T1000 (cell line): ENCODE measurements at places on chromosomes 16 and 17.

DNA sequence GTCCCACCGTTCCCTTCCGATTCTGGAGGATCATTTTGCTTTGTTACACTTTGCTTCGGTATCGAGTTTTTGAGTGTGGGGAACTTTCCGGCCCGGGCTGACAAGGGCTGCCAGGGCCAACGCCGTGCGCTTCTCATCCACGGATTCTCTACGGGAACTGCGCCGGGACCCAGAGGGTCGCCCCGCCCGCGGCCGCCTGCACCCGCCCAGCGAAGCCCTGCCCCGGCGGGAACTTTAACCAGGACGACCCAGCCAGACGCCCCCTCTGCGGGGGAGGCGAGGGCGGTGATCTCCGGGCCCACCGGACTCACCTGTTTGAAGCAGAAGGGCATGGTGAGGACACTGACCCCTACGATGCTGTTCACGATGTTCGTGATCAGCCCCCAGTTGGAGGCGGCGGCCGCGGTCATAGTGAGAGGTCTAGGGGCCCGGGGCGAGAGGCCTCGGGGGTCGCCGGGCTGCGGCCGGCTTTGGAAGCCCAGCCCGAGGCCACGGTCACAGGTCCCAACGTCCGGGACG lies 536 bp downstream of the SLC38A10 start:
- no peak for DNase-seq

GRCh38 chr17:6254036-6254435 lies 180.9 kb downstream of the AIPL1 start:
- no peak for DNase-seq

GRCh38 chr17:29378500-29378899 lies 11.7 kb upstream of the TAOK1 start:
- no peak for DNase-seq

DNA sequence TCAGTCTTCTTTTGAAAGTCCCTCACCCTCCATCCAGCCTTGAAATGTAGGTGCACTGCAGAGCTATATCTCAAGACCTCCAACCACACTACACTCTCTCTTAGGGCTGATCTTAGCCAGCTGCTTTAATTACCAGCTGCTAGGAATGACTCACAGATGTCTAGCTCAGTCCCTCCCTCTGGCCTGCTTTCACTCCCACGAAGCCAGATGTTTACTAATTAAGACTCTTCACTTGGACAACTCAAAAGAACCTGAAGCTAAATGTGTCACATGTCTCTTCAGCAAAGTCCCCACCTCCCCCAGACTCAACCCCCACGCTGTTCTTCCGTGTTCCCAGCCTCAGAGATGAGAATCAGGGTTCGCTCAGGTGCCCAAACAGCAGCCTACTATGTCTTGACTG lies 2.6 kb downstream of the GTF3C1 start:
- DNase-seq: no peak

DNA sequence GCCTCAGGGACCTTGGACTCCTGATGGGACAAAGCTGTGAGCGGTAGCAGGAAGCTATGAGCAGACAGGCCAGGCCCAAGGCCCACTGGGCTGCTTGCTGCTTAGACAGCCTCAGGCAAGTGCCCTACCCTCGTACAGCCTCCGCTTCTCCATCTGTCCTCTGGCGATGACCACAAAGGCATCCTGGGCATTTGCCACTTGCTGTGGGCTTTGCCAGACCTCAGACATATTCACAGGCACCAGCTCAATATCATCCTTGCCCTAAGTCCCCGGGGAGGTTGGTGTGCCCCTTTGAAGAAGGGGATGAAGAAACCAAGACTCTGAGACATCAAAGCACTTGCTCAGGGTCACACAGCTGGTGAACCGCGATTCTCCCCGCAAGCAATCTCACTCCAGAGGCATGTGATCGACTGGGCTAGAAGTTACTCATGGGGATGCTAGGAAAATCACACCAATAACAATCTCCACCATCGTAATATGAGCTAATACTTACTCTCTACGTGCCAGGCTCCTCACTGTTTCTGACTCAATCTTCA lies 21.7 kb downstream of the PPL start:
- DNase-seq: peak; percentile 96

- DNase-seq: no peak
Observed at GRCh38 chr17:80374732-80375585, 40.0 kb upstream of the ENDOV start.

DNA sequence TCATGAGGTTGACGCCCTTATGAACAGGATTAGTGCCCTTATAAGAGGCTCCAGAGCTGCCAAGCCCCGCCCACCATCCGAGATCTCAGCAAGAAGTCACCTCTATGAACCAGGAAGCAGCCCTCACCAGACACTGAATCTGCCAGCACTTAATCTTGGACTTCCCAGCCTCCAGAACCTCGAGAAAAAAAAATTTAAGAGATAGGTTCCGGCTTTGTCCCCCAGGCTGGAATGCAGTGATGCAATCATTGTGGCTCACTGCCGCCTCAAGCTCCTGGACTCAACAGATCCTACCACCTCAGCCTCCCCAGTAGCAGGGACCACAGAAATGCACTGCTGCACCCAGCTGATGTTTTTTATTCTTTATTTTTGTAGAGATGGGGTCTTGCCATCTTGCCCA lies 22.5 kb upstream of the ADCY9 start:
- no peak for DNase-seq

GRCh38 chr17:14201021-14201987 lies 35.4 kb downstream of the CDRT15 start:
- no peak for DNase-seq

DNA sequence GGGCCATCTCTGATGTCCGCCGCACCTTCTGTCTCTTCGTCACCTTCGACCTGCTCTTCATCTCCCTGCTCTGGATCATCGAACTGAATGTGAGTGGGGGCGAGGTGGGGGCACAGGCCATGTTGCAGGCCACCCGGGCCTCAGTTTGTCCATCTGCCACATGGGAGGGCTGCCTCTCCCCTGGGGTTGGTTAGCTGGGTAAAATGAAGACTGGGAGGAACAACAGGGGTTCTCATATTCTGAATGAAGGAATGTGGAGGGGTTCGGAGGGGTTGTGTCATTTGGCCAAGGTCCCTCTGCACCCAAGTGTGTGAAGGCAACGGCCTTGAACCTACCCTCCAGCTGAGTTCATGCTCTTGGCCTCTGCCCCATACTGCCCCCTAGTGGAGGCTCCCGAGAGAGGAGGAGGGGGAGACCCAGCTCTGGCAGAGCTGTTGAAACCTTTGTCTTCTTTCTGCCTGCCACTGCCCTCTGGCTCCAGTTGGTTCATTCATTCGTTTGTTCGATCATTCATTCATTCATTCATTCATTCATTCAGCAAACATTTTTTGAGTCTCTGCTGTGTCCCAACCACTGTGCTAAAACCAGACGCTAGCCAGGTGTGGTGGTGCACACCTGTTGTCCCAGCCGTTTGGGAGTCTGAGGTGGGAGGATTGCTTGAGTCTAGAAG lies 11.4 kb upstream of the TCAP start:
- DNase-seq: peak; percentile 9

- peak; percentile 23 for DNase-seq
Observed at GRCh38 chr17:7045492-7046126, 1.7 kb upstream of the SLC16A11 start.

- DNase-seq: no peak
Observed at GRCh38 chr17:42608305-42609181, 631 bp downstream of the RETREG3 start.

DNA sequence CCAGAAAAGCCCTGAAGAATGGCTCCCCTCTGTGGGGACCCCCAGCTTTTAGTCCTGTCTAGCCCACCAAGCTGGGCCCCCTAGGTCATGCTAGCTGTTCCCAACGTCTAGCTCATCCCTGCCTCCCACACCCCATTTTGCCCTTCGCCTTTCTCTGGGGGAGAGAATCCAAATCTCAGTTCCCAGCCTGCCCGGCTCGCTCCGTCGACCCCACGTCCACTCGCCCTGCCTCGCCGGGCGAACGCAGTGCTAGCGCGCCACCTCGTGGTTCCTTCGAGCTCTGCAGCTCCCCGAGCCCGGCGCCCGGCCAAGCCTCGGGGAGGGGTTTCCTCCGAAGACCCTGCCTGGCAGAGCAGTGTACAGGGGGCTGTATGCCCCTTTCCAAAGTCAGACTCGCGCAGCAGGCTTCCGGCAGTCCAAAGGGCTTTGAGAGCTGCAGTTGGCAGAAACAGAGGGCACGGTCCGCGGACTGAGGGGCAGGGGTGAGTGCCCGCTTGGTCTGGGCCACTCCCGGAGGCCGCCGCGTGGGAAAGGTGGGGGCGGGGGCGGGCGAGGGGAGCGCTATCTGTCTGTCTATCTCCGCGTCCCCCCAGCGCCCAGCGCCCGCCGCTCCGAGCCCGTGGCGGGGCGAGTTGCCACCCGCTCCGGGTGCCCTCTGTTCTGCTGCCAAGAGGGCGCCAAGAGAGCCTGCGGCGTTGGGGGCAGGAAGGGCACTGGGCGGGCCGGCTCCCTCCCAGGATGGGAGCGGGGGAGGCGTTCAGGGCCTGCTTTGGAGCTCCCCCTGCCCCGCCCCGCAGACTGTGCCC lies 1.7 kb upstream of the DLX3 start:
- peak; percentile 44 for DNase-seq

DNA sequence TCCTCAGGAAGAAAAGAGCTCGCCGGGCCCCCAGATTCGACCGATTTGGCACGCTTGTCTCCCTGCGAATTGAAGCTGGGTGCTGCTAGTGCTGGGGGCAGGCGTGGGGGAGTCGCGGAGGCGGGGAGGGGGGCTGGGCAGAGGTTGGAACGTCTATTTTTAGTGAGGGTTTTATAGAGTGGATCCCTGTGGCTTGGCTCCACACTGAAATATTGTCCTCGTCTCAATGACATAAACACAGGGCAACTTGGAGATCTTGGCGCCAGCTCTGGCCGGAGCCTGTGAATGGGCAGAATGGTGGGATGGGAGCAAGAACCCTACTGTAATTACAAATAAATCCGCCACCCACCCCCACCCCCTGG lies 15.7 kb upstream of the NOG start:
- no peak for DNase-seq

- DNase-seq: no peak
Observed at GRCh38 chr17:56700919-56701420, 107.5 kb downstream of the NOG start.

GRCh38 chr16:17354141-17354601 lies 116.6 kb downstream of the XYLT1 start:
- DNase-seq: no peak

GRCh38 chr17:69093279-69093789 lies 32.6 kb upstream of the ABCA9 start:
- DNase-seq: no peak

GRCh38 chr17:33099252-33099651 lies 107.6 kb downstream of the SPACA3 start:
- DNase-seq: no peak

- no peak for DNase-seq
Observed at GRCh38 chr17:2707721-2708584, 3.6 kb downstream of the CLUH start.

- DNase-seq: no peak
Observed at GRCh38 chr17:38578229-38579082, 27.3 kb downstream of the SRCIN1 start.

- no peak for DNase-seq
Observed at GRCh38 chr16:80862160-80862705, 57.8 kb upstream of the CDYL2 start.

GRCh38 chr17:56973520-56973919 lies 4.4 kb upstream of the SCPEP1 start:
- DNase-seq: no peak

- peak; percentile 76 for DNase-seq
Observed at GRCh38 chr17:3893003-3893719, at the start of gene CAMKK1. CAMKK1 (minus strand) TSS chr17:3893053; CDS start chr17:3885687, 7,366 bp downstream.

DNA sequence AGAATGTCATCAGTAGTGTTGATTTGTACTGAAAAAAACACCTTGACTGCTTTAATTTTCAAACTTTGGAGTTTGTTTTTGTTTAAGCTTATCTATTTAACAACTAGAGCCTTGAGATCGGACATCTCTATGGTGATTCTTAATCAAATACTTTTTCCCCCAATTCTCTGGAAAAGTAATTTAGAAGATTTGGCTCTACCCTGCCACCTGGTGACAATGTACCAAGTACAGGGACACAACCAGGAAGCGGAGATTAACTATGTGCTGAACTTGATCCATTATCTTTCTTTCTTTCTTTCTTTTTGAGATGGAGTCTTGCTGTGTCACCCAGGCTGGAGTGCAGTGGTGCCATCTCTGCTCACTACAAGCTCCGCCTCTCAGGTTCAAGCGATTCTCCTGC lies 30.8 kb downstream of the USP43 start:
- DNase-seq: no peak

GRCh38 chr17:27256225-27257030 lies 37.5 kb upstream of the WSB1 start:
- DNase-seq: no peak

- no peak for DNase-seq
Observed at GRCh38 chr17:64537488-64537887, 30.7 kb downstream of the CEP95 start.

- DNase-seq: no peak
Observed at GRCh38 chr16:996681-997080, 15.1 kb downstream of the SOX8 start.

DNA sequence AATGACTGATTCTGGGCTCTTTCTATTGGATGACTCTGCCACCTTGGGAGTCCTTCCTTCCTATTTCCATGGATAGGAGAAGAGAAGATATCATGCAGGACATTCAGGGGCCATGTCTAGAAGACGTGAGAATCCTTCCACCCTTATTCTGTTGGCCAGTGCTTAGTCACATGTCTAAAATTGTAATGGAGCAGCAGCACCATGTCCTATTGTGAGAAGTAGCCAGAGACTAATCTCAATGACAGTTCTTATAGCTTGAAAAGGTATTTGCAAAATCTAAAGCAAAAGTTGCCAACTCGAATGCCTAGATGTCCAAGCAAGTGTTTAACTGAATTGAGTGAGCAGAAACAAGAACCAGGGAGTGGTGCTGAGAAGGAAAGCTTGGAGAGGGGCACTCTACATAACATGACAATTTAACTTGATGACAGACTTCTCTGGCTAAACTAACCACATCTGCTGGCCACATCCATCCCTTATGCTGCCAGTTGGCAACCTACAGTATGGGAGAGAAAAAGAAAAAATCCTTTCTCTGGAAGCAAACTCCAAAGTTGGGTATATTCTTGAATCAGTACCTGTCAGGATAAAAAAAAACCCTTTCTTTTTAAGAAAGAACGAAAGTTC lies 225.7 kb downstream of the CDH13 start:
- no peak for DNase-seq

DNA sequence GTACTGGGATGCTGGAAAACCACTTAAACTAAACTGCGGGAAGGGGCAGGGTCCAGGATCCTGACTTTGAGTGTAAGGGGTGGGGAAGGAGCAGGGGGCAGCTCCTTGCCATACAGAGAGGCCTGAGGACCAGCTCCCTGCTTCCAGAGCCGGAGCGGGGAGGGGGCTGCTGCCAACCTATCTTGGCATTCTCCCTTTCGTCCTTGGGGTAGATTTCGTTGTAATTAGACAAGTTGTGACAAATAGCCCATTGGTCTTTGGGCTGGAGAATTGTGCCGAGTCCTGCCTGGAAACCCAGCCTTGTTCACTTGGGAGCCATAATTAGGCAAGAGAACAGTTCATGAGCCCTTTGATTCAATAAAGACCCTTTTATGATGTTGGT lies 175.5 kb downstream of the RAB11FIP4 start:
- no peak for DNase-seq

DNA sequence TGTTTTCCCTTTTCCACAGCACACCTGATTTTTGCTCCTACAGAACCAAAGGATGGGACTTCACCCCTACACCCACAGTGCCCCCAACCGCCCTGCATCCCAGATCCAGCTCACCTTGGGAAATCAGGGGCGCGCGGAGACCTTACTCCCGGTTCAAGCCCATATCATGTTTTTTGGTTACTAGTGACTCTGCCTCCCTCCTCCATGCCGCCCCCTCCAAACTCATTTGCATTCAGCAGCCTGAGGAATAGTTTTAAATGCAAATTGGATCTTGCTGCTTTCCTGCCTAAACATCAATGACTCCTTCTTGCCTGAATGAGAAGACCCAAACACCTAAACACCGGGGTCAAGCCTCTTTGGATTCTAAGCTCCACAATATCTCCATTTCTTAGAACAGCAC lies 331.8 kb downstream of the TMEM114 start:
- no peak for DNase-seq
